ENCODE measurements at places on chromosomes 12 and 14. TPM values are rescaled to one million over a fixed set of nuclear protein-coding genes. Genes with fewer than 3 reads are reported as not detected.

DNA sequence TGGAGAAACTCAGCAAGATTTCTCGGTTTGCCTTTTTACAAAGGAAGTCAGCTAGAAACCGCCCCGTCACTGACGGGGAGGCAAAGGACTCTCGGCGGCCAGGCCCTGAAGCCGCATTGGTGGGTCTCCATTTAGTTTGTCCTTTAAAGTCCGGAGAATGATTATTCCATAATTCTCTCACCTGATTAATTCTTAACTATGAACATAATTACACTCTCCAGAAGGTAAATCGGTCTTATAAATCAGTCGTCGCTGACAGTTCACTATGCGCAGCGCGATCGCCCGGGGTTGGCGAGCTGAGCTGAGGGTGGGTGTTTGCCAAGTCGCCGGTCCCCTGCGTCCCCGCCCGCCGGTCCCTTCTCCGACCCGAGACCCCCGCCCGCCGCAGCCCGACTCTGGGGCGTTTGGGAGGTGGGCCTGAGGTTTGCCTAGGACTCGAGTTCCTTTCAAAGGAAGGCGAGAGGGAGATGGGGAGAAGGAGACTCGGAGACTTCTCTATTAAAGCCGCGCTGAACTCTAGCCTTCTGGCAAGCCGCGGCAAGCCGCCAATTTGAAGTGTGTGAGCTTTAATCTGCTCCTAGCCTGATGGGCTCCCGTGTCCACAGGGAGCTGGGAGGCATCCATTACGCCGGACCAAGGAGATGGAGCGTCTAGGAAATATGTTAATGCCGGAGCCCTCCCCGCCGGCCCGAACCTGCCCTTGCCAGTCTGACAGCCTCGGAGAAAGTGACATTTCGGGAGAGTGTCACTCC is 392.9 kb downstream of the NOVA1 start:
- no peak for DNase-seq

Gene OR11H6
- total RNA-seq = not detected

Gene CCDC184
- 0.41 TPM for total RNA-seq

GRCh38 chr14:106681161-106681560 is 1154.8 kb downstream of the TMEM121 start:
- DNase-seq = no peak

Gene GOLGA3
- total RNA-seq = 80.7 TPM

- no peak for DNase-seq
These were observed 11.9 kb upstream of the TCL1A start for GRCh38 chr14:95725685-95726336.

Gene ASB2
- 0.58 TPM for total RNA-seq

Gene CATSPERB
- not detected for total RNA-seq

- DNase-seq = no peak
These were observed 460 bp upstream of the SYNE2 start for GRCh38 chr14:63852271-63852816.

Gene ABHD4
- total RNA-seq = 34.4 TPM

GRCh38 chr12:85424581-85425348 is 144.7 kb downstream of the ALX1 start:
- peak; percentile 10 for DNase-seq

DNA sequence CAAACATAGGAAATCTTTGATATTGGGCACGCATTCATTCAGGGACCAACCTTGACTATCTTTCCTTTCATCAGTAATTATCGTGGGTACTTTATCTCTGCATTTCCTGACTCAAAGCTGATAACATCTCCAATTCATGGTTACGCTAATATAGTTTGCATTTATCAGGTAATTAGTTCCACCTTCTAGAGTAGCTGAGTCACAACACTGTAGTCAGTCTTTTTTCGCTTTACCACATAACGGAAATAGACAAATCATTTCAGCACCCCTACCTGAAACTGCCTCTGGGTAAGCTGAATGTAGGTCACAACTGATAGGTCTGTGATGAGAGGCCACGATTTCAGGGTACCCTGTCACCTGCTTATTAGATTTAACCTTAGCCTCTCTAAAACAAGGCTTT is 36.7 kb upstream of the IL22 start:
- no peak for DNase-seq

DNA sequence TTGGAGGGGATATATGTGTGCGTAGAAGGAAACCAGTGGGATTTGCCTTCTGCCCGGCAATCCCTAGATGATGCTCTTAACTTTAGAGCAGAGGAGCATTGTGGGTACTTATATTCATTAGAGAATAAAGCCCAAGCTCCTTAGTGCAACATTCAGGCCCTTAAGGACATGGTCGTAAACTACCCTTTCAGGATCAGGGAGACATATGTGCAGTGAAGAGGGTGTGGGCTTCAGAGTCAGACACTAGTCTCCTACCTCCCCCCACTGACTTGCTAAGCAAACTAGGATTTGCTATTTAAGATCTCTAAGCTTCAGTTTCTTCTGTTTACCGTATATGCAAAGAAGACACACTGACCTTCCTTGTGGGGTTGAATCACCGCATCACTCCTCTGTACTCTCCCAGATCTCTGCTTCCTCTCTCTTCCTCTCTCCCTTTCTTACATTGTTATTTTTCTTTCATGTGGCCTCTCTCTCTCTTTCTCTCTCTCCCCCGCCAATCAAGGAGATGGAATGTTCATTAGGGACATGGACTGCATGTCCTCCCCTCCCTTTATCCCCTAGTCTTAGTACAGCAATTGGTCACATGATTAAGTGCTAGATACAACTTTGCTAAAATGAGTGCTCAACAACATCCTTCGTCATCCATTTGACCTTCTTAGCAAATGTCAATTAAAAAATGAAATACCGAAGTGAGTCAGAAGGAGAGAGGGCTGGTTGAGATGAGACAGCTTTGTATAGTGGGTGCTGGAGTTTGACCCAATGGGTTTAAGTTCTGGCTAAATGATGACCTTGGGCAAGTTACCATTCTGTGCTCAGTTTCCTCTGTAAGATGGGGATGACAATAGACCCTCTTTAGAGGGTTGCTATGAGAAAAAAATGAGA is 91.7 kb downstream of the TMX1 start:
- DNase-seq = no peak

DNA sequence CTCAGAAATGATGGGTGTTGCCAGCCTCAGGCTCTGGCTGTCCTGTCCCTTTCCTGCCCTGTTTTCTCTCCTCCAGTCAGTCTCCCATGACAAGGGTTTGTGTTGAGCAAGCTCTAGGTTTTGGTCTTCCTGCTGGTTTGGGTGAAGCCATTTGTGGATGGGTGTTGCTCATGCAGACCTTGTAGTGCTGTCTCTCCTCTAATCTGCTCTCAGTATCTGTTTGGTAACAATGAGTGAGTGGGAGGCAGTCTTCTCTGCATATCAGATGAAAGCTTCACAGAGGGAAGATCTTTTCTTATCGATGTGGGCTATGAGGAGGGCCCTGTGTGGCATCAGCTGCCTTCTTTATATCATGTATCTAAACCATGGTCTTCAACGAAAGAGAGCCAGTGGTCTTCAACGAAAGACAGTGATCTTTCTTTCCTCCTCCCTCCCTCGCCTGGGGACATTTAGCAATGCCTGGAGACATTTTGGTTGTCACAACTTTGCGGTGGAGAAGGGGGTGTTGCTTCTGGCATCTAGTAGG is 3.6 kb downstream of the CMA1 start:
- no peak for DNase-seq

Gene HOMEZ
- 13.8 TPM for total RNA-seq

- DNase-seq = no peak
These were observed 11.1 kb downstream of the DCN start for GRCh38 chr12:91171476-91171875.

Gene TIGAR
- 20.3 TPM for total RNA-seq

Gene SAMD15
- total RNA-seq = 3.3 TPM

All from glomerular endothelial cell (primary cell).